ENCODE measurements at places on chromosomes 3 and 15. TPM values are rescaled to one million over a fixed set of nuclear protein-coding genes. Genes with fewer than 3 reads are reported as not detected.

The NAALADL2 gene
- 13.4 TPM for total RNA-seq

The ACSBG1 gene
- total RNA-seq, result under 0.01 TPM

The LYZL4 gene
- total RNA-seq, result not detected

The MUC20 gene
- total RNA-seq, result 64.8 TPM

The SOX14 gene
- total RNA-seq, result not detected

The NR1I2 gene
- not detected for total RNA-seq

The PGBD4 gene
- 0.58 TPM for total RNA-seq
